ENCODE measurements at places on chromosomes 7 and 10. TPM values are rescaled to one million over a fixed set of nuclear protein-coding genes. Genes with fewer than 3 reads are reported as not detected.
A peak's percentile ranks its signal among the peaks of the same experiment; 100 is the strongest.

Gene ZPBP
- total RNA-seq: not detected

Gene DEPP1
- total RNA-seq: not detected

Gene KLF14
- total RNA-seq: not detected

Gene HYAL4
- not detected for total RNA-seq

DNA sequence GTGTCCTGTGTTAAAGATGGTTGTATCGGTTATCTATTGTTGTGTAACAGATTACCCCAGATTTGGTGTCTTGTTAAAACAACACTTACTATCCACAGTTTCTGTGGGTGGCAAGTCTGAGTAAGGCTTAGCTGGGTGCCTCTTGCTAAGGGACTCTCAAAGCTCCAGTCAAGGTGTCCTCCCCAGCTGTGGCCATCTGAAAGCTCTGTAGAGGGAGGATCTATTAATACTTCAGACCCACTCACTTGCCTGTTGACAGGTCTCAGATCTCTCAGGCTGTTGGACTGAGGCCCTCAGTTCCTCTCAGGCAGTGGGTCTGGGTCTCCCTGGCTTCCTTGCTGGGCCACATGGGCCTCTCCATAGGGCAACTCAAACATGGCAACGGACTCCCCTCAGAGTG, 19.6 kb downstream of the ARID5B start:
- no peaks in the 10 kb centered on the region for H3K4me1 ChIP-seq
- H3K36me3 ChIP-seq: peaks cover 4% of the 10 kb centered on the region
- H3K4me3 ChIP-seq: no peak overlapping the region
- DNase-seq: no peak
- no peaks in the 10 kb centered on the region for H3K27me3 ChIP-seq

- H3K4me3 ChIP-seq: no peak overlapping the region
- no peak for DNase-seq
- H3K4me1 ChIP-seq: peaks cover 32% of the 10 kb centered on the region
- H3K27ac ChIP-seq: peak overlapping the region; percentile 30
- no peaks in the 10 kb centered on the region for H3K36me3 ChIP-seq
These were observed 106.8 kb downstream of the RBM20 start for GRCh38 chr10:110750931-110751330.

DNA sequence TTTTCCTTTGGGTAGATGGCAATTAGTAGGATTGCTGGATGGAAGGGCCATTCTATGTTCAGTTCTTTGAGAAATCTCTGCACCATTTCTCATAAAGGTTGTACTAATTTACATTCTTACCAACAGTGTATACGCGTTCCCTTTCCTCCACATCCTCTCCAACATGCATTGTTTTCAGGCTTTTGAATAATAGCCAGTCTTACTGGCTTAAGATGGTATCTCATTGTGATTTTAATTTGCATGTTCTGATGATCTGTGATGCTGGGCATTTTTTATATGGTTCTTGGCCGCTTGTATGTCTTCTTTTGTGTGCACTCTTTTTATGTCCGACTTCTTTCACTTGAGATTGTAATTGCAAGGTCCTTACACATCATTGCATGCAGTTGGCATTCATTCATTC, 11.7 kb downstream of the CLIP2 start:
- no peaks in the 10 kb centered on the region for H3K36me3 ChIP-seq
- H3K27ac ChIP-seq: no peak overlapping the region
- no peak overlapping the region for H3K4me3 ChIP-seq
- H3K4me1 ChIP-seq: peaks cover 3% of the 10 kb centered on the region

DNA sequence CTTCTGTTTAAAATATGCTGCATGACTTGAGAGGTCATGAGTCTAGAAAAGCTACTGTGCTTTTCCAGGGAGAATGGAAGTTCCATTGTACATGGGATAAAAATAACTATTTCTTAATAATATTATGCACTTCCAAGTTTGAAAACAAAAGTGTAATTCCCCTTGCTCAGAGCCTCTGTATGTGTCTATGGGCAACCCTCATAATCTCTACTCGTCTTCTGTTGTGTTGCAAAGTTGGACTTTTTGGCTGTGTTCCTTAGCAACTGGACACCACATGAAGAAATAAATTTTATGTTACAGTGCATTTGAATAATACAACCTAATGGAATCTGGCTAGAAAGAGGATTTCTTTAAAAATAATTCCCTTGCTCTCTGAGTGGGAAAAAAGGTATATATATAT, 242.6 kb downstream of the TWIST1 start:
- no peaks in the 10 kb centered on the region for H3K27me3 ChIP-seq
- H3K36me3 ChIP-seq: no peaks in the 10 kb centered on the region
- H3K4me1 ChIP-seq: no peaks in the 10 kb centered on the region
- no peak overlapping the region for H3K4me3 ChIP-seq
- DNase-seq: no peak

DNA sequence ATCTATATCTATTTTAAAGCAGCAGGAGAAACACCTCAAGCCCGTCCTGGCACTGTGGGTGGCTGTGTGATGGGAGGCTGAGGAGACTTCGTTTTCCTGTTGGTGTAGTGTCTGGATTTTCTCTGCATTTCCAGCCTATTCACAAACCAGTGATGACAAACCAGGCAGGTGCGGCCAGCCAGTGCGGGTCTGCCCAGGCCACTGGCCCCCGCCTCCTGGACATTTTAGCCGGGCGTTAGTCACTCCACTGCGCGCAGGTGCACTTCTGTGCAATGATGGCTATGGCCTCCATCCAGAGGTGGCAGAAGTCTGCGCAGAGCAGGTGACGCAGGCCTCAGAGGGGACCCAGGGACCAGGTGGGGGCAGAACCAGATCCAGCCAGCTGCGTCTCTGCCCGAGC, 64.9 kb upstream of the PITRM1 start:
- no peaks in the 10 kb centered on the region for H3K36me3 ChIP-seq
- no peak for DNase-seq
- H3K27ac ChIP-seq: no peak overlapping the region
- no peaks in the 10 kb centered on the region for H3K4me1 ChIP-seq
- peaks cover 32% of the 10 kb centered on the region for H3K27me3 ChIP-seq

DNA sequence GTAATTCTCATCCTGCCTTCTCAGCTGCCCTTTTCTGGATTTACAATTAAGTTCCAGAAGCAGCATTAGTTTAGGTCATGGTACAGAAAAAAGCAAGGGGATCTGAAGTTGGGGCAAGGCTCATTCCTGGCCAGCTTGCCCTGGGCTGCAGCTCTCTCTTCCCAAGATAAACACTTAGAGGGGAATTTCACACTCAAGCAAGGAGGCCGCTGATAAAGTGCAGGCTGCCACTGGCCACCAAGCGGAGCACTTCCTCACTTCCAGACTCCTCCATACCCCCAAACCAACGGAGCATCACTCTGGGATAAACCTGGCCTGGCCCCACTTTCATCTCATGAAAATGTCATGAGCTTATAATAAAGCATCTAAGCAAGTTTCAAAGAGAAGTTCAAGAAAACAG, 445.5 kb upstream of the MKI67 start:
- H3K4me1 ChIP-seq: no peaks in the 10 kb centered on the region
- H3K36me3 ChIP-seq: no peaks in the 10 kb centered on the region

DNA sequence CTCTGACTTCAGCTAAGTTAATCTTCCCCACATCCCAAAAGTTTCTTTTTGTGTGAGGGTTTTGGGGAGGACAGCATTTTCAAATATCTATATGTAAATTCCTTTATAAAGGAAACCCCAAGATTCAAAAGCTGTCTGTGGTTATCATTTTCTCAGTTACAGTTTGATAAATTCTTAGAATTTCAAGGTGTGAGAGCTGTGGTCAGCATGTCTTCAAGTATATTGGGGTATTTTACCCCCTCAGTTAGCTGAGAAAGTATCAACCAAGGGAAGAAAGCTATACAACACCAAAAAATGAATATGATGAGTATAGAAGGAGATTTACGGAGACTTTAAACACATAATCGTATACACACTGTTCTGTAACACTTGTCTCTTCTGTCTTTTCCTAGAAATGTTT, 109.2 kb downstream of the SND1 start:
- H3K27ac ChIP-seq: no peak overlapping the region
- H3K4me3 ChIP-seq: no peak overlapping the region
- H3K27me3 ChIP-seq: no peaks in the 10 kb centered on the region
- H3K36me3 ChIP-seq: no peaks in the 10 kb centered on the region
- DNase-seq: no peak
- no peaks in the 10 kb centered on the region for H3K4me1 ChIP-seq

- H3K27me3 ChIP-seq: no peaks in the 10 kb centered on the region
- H3K4me1 ChIP-seq: peaks cover 14% of the 10 kb centered on the region
- H3K4me3 ChIP-seq: peak overlapping the region; percentile 61
- H3K36me3 ChIP-seq: peaks cover 35% of the 10 kb centered on the region
- peak overlapping the region; percentile 74 for H3K27ac ChIP-seq
- peak; percentile 2 for DNase-seq
These were observed 822 bp downstream of the SAMD9L start for GRCh38 chr7:93147363-93147762.

DNA sequence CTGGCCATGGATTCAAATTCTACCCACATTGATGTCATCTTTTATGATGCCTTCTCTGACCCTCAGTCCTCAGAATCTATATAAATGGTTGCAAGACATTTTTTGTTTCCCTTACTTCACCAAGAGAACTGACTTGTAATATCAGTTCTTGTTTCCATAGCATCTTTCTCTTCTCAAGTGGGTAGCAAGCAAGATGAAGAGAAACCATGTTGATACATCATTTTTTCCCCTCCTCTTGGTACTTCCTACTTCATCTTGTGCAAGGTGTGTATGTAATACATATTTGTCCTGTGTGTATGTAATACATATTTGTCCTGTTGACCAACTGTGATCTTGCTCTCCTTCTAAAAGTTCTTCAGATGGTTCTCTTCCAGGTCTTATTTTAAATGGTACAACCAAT, 348.6 kb downstream of the PTEN start:
- H3K36me3 ChIP-seq: no peaks in the 10 kb centered on the region
- no peaks in the 10 kb centered on the region for H3K27me3 ChIP-seq
- no peak for DNase-seq
- no peak overlapping the region for H3K27ac ChIP-seq

DNA sequence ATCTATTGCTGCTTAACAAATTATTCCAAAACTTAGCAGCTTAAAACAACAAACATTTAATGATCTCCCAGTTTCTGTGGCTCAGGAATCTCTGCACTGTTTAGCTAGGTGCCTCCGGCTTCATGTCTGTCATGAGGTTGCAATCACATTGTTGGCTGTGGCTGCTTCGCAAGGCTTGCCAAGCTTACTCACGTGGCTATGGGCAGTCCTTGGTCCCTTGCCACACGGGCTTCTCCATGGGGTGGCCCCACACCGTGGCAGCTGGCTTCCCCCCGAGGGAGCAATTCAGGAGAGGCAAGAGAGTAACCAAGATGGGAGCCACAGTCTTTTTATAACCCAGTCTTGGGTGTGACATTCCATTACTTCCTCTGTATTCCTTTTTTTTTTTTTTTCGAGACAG, 67.4 kb downstream of the NEURL1 start:
- no peaks in the 10 kb centered on the region for H3K4me1 ChIP-seq
- DNase-seq: no peak
- H3K36me3 ChIP-seq: no peaks in the 10 kb centered on the region
- no peak overlapping the region for H3K27ac ChIP-seq
- no peak overlapping the region for H3K4me3 ChIP-seq

DNA sequence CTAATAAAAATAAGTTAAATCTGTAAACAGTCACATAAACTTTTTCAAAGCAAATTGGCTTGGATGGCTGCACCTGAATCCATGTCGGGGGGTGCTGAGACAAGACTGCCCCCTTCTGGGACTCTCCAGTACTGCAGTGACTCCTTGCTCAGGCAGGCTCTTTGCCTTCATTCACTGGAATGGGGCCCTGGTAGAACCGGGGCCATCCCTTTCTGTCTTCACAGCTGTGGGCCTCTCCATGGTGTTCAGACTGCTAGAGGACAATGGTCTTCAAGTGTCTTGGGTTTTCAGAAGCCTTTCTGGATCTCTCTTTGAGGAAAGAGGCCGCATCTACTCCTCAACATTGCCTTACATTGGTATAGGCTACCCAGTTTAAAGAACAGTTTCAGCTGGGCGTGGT, 16.1 kb upstream of the IMPDH1 start:
- H3K4me1 ChIP-seq: peaks cover 28% of the 10 kb centered on the region
- H3K27me3 ChIP-seq: no peaks in the 10 kb centered on the region
- no peak overlapping the region for H3K27ac ChIP-seq
- peak; percentile 74 for DNase-seq
- H3K4me3 ChIP-seq: no peak overlapping the region

DNA sequence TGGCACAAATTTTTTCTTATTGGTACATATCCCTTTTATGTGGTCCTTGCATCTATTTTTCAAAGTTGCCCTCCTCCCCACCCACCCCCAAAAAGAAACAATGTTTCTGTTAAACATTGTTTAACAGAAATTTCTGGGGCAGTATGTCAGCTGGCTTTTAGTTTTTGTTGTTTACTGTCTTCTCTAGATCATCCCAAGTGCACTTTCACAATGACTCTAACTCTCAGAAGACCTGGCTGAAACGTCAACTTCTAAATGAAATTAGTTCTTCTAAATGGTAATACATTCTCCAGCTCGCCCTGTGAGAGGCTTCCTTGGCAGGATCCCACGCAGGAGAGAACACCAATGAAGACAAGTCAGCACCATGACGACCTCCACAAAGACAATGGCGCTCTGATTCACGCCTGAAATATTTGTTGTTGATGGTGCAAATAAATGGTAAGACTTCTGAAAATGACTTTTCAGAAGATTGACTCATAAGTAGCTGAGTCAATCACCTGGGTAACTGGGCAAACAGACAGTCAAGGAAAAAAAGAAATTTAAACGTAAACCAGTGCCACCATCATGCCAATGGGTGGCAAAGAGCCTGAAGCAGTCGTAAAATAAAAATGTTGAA, 293.7 kb downstream of the FZD1 start:
- H3K36me3 ChIP-seq: no peaks in the 10 kb centered on the region
- no peaks in the 10 kb centered on the region for H3K4me1 ChIP-seq
- no peak for DNase-seq
- H3K27ac ChIP-seq: no peak overlapping the region
- H3K27me3 ChIP-seq: no peaks in the 10 kb centered on the region

DNA sequence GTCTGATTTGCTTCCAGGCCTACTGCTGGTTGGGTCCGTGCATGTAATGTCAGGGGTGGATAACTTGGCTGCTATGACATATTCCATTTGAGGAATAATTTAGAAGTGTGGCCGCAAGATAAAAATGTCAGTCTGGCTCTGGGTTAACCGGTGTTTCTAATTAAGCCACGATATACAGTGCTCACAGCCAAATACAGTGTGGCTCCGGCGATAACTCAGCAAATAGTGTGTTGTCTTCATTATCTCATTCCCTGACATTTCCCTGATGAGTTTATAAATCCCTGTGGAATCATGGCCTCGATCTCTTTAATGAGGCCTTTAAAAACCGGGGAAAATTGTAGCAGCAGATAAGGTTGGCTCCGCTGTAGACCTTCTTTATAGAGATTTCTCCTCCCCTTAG, 1125.0 kb downstream of the TYW1 start:
- DNase-seq: no peak
- no peaks in the 10 kb centered on the region for H3K36me3 ChIP-seq
- H3K4me3 ChIP-seq: no peak overlapping the region
- H3K27me3 ChIP-seq: no peaks in the 10 kb centered on the region
- H3K27ac ChIP-seq: no peak overlapping the region

All from T-cell (primary cell).